ENCODE measurements at places on chromosomes 5 and 9.

GRCh38 chr9:32427111-32427873, 42.8 kb downstream of the ACO1 start:
- no peak for DNase-seq

DNA sequence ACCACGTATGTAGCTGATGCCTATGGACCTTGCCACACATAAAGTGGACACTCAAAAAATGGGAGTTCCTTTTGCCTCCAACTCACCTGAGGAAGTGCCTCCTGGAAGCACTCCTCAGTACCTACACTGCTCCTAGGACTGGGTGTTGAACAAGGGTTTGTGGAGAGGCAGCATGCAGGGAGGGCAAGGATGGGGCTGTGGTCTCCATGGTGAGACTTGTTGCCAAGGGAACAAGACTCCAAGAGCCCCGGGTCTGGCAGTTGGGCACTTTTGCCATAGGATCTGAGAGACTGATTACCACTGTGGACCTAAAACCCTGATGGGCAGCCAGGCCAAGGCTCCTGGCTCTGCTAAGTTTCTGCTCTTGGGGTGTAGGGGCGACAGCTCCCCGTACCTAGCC, 6.9 kb upstream of the NR5A1 start:
- no peak for DNase-seq

GRCh38 chr5:32583582-32584232, 1.6 kb upstream of the SUB1 start:
- DNase-seq: no peak

DNA sequence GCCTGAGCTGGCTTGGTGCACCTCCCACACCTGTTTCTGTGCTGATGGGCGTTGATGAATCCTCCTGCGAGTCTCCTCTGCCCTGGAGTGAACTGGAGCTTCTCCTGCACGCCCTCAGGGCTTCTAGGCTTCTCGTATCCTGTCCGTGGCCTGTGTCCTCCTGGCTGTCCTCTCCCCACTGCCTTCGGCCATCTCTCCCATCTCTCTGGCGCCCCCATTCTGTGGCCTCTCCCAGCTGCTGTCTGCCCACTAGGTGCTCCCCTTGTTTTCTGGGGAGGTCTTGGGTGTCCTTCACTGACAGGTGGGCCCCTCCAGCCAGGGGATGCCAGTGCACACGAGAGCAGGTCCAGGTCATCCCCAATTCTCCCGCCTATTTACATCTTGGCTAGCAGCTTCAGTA, 28.8 kb downstream of the AHRR start:
- DNase-seq: no peak

GRCh38 chr9:130117816-130118632, 54.2 kb upstream of the NCS1 start:
- no peak for DNase-seq

- DNase-seq: no peak
Observed at GRCh38 chr9:122991370-122991830, 42.1 kb upstream of the GPR21 start.

- DNase-seq: no peak
Observed at GRCh38 chr9:70795841-70796240, 325.6 kb downstream of the TRPM3 start.

Data from cortex of kidney (tissue), 1 donor.